ENCODE measurements at places on chromosomes 3 and 15.

GRCh38 chr3:188331166-188331565 lies 177.2 kb downstream of the LPP start:
- DNase-seq, result no peak

- no peak for DNase-seq
Observed at GRCh38 chr3:119258915-119259314, 18.2 kb upstream of the B4GALT4 start.

DNA sequence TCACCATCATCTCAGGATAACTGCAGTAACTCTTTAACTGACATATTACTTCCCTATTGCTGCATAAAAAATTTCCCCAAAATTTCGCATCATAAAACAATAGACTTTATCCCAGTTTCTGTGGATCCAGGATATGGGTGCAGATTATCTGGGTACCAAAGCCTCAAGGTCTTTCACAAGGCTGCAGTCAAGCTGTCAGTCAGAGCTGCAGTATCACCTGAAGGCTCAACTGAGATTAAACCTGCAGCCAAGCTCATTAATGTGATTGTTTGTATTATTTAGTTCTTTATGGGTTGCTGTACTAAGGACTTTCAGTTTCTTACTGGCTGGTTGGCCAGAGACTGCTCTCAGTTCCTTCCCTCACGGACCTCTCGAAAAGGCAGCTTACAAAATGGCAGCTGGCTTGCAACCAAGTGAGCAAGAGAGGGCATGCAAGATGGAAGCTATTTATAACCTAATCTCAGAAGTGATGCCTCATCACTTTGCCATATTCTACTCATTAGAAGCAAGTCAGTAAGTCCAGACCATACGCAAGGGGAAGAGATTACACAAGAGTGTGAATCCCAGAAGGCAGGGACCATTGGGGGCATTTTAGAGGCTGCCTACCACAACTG lies 54.9 kb downstream of the DCUN1D1 start:
- peak; percentile 23 for DNase-seq

DNA sequence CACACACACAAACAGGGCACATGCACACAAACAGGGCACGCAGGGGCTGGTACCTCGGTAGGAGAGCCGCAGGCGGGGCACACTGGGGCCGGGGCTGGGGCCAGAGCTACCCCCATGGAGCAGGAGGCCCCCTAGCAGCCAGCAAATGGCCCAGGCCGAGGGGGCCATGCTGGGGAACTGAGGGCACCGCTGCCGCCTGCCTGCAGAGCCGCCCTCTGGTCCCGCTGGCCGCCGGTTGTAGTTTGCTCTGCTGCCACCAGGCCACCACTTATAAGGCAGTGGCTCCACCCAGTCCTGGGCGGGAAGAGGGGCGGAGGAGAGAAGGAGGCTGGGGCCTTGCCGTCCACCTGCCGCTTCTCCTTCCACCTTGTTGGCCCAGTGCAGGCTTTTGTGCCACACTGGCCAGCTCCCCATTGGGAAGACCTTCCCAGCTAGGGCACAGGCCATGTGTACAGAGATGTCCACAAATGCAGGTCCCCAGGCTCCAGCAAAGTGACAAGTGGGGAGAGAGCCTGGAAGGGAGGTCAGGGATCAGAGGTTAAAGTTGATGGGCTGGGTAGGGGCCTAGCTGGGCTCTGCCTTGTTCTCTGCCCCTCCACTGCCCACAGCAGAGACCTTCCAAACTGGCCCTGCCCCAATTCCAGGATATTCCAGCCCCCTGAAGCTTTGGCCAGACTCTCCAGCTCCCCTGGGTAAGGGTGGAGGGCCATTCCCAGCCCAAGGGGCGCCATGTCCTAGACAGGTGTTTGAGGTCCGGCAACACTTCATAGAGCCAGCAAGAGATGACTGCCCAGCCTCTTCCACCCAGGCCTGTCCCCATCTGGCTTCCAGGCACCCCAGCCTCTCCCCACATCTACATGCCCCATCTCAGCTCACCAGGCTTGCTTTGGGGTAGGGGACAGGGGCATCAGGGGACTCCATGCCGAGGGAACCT lies at the start of gene SEMA3G:
Gene SEMA3G, minus strand, starts transcription at position 244 of the 934 bp plus-strand sequence. Its CDS starts 76 bp downstream, at position 168.
- DNase-seq, result no peak

DNA sequence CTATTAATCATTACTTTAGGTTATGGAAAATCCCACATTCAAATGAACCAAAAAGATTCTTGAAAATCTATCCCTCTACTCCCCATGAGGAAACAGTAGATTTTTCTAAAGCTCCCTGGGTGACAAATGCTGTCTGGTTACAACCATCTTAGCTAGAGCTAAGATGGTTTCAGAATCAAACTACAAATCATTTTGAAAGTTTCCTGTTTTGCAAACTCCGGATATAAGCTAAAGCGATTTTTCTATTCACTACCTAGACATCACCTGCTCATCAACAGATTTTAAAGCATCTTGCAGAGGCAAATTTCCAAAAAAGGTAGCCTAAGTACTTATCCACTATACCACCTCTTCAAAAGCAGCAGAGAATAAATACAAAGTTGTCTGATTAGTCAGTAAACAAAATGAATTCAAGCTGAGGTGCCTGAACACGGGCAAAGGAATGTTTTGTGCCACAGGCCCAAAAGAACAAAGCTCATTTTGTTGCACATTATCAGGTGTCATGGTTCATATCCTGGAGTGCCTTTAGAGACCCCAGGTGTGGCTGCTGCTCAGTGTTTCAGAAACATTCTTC lies 204.9 kb downstream of the TNIK start:
- no peak for DNase-seq

GRCh38 chr3:184602372-184603150 lies 41.0 kb downstream of the EPHB3 start:
- no peak for DNase-seq

DNA sequence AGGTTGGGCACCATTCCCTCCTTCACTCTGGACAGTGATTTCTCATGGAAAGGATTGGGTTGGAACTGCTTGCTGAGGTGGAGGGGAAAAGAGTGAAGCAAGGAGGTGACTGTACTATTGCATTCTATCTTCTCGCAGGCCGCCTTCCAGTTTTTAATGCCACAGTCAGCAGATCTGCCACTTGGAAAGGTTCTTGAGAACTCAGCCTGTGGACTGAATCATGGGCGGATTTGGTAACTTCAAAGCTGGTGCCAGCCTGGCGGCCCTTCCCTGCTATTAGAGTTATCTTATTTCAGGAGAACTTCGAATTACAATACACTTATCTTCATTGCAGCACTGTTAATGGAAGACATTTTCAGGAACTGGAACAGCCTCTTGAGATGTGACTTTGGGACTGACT lies 23.1 kb upstream of the SLC28A2 start:
- no peak for DNase-seq

DNA sequence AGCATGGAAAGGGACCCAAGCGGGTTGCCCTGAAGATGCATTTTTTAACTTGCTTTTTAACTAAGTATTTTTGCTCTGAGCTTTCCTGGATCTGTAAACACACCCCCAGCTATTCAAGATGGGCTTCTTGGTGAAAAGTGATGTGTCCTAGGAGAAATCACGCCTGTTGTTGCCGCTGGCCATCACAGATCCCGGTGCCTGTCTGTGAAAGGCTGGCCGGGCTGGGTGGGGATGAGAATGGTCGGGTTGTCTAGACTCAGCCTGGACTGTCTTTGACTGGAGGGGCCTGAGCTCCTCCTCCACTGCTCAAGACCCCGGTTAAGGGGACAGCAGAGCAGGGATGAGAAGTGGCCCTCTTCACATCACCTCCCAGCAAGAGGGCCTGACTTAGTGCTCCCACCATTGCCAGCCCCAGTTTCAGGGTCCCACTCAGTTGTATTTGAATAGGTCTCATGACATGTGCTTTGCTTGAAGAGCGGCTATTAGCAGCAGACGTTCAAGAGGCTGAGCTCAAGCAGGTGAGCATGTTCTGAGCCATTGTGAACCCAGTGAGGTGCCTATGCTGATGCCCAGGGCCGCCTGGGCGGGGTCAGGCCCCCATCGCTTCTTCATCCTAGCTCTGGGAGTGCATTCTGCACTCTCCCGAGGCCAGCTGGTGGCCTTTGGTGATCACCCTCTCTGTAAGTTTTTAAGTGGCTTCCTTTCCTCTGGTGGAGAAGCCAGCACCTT lies 79.9 kb downstream of the IGF1R start:
- no peak for DNase-seq

DNA sequence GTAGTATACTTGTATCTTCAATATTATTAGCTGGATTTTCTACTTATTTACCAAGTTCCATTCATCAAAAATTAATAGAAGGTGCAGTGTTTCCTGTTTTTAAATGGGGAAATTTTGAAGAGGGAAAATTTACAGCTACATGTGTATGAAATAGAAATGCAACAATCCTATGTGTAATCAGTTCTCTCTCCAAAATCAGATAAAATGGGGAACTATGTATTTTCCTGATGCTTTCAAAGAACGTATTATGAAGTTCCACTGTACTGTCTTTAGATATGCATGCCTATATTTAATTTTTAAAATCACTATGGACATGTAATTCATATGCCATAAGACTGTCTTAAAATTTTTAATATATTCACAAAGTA lies 43.4 kb downstream of the DCUN1D1 start:
- no peak for DNase-seq

DNA sequence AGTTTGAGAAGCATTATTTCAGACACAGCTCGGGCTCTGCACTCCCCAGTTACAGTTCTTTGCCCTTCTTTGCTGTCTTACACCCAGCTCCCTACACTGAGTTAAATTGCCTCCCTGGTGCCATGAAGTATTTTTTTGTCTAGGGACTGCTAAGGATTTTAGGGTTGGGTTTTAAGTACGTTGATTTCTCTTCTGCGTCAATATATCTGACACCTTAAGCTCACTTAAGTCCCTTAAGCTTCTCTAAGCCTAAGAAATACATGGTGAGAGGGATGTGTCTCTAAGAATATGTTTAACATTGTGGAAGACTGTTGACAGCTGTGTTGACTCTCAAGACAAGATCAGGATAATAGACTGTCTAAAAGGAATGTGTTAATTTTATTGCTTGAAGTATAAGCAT lies 400.5 kb downstream of the PTPRG start:
- no peak for DNase-seq

GRCh38 chr15:56150204-56150603 lies 93.5 kb downstream of the RFX7 start:
- no peak for DNase-seq

GRCh38 chr3:4587061-4587837 lies 94.1 kb downstream of the ITPR1 start:
- DNase-seq, result no peak

DNA sequence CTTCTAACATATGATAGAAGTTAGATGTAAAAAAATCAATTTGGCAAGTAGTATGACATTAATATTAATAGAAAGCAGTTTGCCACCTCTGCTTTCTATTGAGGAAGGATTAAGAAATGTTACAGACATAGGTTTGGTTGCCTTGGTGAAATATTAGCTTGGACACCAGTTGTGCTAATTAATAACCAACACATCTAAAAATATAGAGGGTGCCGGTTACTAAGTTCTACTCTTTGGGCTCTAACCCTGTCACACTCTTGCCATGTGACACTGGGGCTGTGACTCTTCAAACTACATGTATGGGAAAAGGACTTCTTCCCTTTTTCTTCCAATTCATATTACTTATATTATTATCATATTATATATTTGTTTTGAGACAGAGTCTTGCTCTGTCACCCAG lies 64.4 kb downstream of the TRIM71 start:
- DNase-seq, result no peak

GRCh38 chr3:1010228-1010627 lies 82.6 kb upstream of the CNTN6 start:
- DNase-seq, result no peak

- no peak for DNase-seq
Observed at GRCh38 chr15:33908406-33908805, 59.9 kb upstream of the CHRM5 start.

GRCh38 chr3:104514371-104514770 lies 852.3 kb upstream of the ALCAM start:
- no peak for DNase-seq

GRCh38 chr3:133547432-133548041 lies 25.9 kb upstream of the CDV3 start:
- peak; percentile 64 for DNase-seq

DNA sequence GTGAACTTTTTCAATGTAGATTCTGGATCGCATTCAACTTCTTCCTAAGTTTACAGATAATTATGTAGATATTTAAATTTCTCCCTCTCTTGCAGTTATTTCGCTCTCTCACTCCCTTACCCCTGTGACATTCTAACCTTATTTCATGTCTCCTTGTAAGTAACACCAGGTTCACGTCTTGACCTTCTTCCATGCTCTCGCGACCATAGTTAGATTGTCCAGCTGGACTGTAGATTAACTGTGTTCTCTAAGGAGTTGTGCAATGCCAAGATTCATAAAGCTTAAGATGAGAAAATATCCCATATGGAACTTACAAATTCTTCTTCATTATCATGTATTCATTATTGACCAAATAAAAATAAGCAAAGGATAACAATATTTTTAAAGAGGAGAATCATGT lies 430.5 kb downstream of the GABRG3 start:
- no peak for DNase-seq

- no peak for DNase-seq
Observed at GRCh38 chr3:183488343-183488742, 59.9 kb upstream of the MCF2L2 start.

DNA sequence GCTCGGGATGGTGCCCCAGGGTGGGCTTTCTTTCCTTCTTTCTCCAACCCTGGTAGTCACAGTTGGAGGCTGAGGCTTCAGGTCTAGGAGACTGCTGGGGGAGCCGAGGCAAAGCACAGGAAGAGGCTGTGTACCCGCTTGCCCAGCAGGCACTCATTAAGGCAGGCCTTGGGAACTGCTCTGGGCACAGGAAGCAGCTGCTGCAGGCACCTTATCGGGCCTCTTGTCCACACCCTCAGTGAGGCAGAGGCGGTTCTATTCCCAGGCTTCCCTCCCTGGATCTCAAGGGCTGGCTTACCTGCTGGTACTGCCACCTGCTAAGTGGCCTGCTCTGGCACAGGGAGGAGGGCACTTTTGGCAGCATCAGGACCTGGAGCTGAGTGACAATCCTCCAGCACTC lies 15.8 kb upstream of the GRM2 start:
- no peak for DNase-seq

DNA sequence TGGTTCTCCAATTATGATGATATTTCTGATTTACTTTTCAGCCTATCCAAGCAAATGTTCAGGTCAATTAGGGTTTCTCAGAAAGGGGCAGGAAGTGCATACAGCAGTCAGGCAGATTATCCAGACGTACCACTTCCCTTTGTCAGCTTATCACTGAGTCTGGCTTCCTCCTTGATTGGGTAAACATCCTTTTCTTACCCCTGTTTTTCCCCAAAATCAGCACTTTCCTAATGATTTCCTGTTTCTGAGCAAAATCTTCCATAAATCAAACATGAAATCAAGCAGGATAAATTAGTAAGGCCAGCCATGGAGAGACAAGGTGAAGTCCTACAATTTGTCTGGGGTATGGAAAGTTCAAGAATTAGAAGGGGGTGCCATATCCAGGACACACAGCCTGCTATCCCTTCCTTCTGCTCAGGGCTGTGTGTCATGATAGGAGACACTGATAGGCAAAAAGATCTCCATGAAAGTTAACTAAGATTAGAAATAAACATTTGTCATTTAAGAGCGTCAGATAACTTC lies 29.0 kb downstream of the ADIPOQ start:
- DNase-seq, result no peak

- DNase-seq, result no peak
Observed at GRCh38 chr3:192875971-192876565, 41.6 kb downstream of the MB21D2 start.
